RPMI8226 (cell line): ENCODE measurements at places on chromosomes 4 and X.
A peak's percentile ranks its signal among the peaks of the same experiment; 100 is the strongest.

- no peak for DNase-seq
Measured at GRCh38 chrX:34144246-34144645, 12.1 kb upstream of the FAM47A start.

GRCh38 chr4:88672987-88673386, 24.6 kb downstream of the NAP1L5 start:
- DNase-seq: peak; percentile 11

GRCh38 chr4:150176547-150176946, 98.3 kb downstream of the DCLK2 start:
- DNase-seq: no peak

DNA sequence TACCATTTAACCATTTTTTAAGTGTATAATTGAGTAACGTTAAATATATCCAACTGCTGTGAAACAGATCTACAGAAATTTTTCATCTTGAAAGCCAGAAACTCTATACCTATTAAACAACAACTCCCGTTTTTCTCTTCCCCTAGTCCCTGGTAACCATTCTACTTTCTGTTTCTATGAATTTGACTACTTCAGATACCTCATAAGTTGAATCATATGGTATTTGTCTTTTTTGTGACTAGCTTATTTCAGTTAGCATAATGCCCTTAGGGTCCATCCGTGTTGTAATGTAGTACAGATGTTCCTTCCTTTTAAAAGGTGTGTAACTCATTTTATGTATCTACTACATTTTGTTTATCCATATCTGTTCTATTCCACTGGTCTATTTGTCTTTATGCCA, 48.7 kb downstream of the STAG2 start:
- no peak for DNase-seq

- peak; percentile 30 for DNase-seq
Measured at GRCh38 chr4:3792813-3793212, 26.6 kb downstream of the ADRA2C start.

DNA sequence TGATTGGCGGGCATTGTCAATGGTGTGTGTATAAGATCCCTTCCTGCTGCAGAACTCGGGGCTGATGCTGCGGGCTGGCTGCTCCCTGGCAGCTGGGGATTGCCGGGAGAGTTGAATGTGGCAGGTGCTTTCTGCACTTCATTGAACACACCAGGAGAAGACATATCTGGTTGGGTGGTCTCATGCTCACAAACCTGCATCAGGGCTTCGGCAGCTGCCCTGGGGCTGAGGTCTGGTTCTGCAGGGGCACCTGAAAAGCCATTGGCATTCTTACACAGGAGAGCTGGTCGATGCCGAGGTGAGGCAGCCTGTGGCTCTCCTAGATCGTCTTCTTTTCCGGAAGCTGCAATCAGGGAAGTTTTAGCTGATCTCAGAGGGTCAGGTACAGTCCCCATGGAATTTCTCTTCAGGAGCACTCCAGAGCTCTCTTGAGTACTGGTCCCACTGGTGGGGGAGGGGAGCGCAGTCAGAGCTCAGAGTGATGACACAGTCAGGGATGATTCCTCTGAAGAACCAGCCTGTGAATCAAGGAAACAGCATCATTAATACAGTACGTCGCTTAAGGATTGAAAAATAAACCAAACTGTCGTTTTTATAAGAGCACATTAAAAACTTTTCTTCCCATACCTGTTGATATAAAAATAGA, 57.8 kb downstream of the GPRIN3 start:
- no peak for DNase-seq

DNA sequence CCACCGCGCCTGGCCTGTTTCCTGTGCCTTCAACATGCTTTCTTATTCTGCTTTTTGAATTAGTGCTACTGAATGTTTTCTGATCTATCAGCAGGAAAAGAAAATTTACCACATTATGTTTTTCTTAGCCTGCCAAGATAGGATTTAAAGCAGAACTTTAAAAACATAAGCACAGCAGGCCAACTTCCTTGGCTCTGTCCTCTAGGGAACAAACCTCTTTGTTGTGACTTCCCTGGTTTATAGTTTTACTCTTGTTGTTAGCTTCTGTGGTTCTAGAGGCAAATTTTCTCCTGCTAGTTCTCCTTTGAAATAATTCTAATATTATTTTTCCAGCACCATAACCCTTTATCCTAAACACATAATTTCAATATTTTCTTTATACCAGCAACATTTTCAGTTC, 605.1 kb downstream of the ADGRL3 start:
- no peak for DNase-seq

DNA sequence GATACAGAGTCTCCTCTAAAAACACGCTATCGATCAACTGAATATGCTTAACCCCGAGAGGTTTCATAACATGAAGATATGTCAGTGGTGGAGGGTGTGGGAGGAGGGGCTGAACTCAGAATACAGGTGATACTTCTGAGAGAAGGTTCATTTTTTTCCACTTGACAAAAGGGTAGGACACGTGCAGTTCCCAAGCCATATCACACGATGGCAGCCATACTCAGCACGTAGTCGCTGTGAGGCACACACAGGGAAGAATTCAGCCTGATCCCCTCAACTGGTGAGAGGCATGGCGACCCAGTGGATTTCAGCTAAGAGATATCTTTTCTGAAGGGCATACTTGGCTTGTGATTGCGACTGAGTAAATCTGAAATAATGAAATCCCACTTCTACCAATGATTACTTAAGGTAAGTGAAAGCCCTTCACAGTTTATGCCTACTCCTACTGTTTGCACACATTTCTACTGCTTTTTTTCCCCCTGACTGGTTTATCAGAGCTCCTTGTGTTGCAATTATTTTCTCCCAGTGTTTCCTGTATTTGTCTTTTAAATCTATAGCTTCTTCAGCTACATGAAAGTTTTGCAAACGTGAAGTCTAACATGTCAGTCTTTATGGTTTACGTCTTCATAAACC, 133.1 kb downstream of the CORIN start:
- peak; percentile 33 for DNase-seq
